ENCODE measurements at places on chromosomes 16 and 17.

- DNase-seq = no peak
These were observed 2.3 kb upstream of the NCBP3 start for GRCh38 chr17:3848229-3848835.

DNA sequence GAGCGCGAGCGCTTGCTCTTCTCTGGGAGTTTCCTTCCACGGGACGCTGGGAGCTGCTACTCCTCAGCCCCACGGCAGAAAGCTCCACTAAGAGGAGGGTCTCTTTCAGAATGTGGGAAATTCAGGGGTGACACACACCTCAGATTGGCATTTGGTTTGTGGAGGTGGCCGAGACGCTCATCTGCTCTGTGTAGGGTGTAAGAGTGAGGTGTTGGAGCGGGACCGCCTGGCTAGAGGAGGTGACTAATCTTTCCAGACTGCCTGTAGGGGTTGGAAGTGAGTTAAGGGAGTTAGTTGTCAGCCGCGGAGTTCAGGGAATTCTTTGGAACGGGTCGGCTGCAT is 735 bp downstream of the PSMD11 start:
- DNase-seq = peak; percentile 20

- no peak for DNase-seq
These were observed 220.0 kb downstream of the NTN1 start for GRCh38 chr17:9241371-9241712.

DNA sequence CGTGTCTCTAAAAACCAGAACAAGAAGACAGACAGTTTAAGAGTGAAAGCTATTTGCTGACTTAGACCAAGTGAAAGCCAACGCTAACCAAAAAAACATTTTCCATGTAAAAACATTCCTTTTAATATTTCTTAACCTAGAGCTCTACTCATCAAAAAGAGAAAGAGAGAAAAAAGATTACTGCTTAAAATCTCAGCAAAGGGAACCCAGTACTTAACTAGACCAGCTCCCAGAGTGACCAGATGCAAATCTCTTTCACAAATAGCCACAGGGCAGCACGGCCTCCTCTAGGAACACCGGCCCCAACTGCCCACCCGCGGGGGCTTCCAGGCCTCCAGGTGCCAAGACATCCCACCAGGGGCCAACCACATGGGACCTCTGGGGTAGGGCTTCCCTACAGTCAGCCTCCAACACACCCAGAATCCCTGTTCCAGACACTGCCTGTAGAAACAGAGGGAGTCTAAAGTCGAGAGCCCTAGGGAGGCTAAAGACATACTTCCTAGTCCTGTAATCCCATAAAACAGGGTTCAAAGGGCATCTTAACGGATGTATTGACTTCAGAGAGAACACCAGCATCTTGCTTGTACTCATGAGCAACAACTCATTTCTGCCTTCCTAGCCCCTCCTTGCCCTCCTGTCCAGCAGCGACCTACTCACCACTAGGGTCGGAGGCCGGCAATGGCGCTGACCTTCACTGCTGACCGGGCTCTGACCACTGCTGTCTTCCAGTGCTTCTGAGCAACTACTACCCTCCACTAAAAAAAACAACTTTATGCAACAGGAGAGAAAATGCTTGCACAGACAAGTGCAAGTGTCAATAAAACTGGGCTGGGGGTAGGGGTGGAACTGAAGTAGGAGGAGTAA is 21.3 kb downstream of the ZCCHC14 start:
- peak; percentile 83 for DNase-seq

Data from HuH-7 (cell line).